CD4-positive, alpha-beta T cell treated with Interleukin-10 for 1 hour (primary cell): ENCODE measurements at places on chromosomes 1 and 21.

GRCh38 chr1:49597436-49597835, 426.3 kb downstream of the AGBL4 start:
- no peak for DNase-seq

- DNase-seq, result no peak
These were observed 858.7 kb downstream of the USP25 start for GRCh38 chr21:16588433-16588860.

DNA sequence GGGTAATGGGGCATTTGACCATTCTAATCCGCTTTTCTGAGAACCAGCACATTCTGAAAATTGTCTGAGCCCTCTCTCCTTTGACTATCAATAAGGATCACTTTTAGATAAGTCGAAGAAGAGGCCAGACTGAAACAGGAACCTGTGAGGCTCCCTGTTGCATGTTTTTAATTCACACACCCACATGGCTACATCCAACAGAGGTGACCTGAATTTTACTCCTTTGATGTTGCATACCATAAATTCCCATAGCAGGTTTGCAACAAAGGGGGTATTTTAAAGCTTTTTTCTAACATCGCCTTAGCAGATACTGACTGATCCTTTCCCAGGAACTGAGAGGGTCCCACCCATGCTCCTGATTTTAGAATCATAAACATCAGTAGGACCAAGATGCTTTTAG, 450.8 kb downstream of the USP25 start:
- DNase-seq, result no peak

- no peak for DNase-seq
These were observed 27.7 kb downstream of the TNFRSF9 start for GRCh38 chr1:7912743-7913557.

DNA sequence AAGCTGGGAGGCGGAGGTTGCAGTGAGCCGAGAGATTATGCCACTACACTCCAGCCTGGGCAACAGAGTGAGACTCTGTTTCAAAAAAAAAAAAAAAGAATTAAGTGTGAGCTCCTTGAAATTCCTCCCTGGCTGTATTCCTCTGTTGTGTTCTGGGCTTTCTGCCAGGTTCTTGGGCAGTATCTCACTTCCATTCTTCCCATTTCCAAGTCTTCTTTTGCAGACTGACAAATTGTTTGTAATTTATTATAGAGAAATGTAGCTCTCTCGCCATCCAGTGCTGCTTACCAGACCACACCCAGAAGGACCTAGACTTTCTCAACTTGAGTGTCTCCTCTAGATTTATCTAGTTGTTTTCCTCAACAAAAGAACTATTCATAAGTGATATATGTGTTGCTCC, 105.0 kb upstream of the ADGRL2 start:
- DNase-seq, result no peak

- DNase-seq, result no peak
These were observed 101.0 kb downstream of the PDE9A start for GRCh38 chr21:42754270-42754933.

DNA sequence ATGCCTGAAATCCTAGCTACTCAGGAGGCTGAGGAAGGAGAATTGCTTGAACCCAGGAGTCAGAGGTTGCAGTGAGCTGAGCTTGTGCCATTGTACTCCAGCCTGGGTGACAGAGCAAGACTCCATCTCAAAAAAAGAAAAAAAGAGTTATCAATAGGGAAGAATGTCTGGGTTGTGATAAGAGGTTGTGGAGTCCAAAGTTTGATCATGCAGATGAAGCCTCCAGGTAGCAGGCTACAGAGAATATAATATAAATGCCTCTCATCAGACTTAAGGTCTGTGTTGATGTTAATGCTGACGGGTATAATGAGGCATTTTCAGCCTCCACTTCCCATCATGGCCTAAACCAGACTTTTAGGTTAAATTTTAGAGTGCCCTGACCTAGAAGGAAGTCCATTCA, 24.6 kb downstream of the TLR5 start:
- no peak for DNase-seq

- DNase-seq, result no peak
These were observed 6.7 kb downstream of the PLA2G4A start for GRCh38 chr1:186835448-186835847.

DNA sequence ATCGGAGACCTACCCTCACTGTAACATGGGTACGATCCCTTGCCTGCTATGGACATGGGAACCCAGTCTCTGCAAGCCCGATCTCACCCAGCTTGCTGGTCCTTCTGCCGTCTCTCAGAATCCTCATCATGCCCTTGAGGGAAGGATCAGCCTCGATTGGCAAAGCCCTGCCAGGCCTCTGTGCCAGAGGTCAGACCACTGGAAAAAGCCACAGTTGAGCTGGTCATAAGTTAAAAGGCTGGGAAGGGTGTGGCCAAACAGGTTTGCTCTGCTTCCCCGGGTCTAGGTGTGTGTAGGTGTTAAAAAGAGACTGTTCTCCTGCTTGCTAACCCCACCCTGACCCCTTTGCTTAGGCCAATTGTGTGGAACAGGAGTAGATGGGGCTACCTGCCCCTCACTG, 19.5 kb upstream of the PADI3 start:
- DNase-seq, result no peak

DNA sequence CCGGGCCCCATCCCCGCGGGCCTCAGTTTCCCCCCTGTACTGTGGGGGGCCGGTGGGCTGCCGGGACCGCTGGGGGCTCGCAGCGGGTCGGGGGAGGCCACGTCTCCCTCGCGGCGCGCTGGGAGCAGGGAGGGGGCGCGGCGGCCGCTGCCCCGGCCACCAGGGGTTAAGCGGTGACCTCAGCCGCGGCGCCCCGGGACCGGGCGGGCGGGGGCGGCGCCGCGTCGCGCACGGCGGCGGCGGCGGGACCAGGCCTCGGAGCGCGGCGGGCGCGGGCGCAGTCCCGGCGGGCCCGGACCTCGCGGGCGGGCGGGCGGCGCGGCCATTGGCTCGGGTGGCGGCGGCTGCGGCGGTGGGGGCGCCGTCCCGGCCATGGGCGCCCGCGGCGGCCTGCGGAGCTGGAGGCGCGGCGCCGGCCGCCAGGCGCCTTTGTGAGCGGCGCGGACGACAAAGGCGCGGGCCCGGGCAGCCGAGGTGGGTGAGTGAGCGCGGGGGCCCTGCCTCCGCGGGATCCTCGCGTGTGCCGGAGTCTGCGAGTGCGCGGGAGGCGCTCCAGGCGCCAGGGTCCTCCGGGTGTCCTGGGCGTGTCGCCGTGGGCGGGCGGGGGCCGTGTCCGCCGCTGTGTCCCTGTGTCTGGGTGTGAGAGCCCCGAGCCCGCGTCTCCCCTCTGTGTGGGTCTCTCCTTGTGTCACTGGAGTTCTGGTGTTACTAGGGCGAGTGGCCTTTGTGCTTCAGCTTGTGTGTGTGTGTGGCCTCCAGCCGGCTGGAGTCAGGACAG, at the start of gene ARHGEF10L:
ARHGEF10L (plus strand) TSS at position 222 of the 778 bp plus-strand sequence. CDS start 40,898 bp downstream, outside the sequence.
- no peak for DNase-seq

DNA sequence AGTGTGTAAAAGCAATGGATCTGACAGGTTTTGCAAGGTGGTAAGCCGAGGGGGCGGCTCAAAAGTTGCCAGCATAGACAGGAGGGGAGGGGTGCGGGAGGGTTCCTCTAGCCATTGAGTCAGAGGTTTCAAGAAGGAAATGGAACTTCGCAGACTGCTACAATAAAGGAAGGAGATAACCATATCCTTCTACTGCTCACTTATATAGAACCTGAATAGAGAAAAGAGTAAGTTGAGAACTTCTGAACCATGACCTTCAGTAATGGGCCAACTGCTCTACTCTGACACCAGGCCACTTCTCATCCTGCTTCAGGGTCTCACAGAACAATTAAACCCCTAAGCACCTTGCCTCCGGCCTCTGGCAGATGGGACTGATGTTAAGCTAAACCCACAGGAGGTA, 26.3 kb upstream of the BCAR3 start:
- DNase-seq, result no peak

DNA sequence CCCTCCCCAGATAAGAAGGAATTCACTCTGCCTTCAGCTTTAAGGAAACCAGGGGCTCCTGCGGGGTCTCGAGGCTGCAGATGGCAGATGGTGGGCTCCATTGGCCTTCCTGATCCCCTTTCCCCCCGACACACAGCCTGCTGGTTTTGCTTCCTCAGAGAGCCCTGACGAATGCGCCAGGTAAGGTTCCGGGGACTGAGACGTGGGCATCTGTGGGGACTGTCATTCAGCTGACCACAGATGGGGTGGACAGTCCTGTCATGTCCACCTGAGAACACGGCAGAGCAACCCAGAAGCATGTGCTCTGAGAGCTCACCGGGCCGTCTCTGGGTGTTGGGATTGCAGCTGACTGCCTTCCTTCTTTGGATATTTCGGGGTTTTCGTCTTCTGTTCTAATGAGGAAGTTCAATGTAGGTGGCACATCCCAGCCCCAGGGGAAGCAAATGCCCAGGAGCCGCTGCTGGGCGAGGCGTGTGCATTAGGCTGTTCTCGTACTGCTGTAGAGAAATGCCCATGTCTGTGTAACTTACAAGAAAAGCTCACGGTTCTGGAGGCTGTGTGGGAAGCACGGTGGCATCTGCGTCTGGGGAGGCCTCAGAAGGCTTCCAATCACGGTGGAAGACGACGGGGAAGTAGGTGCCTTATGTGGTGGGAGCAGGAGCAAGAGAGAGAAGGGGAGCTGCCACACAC, 22.6 kb upstream of the TTC34 start:
- DNase-seq, result no peak

DNA sequence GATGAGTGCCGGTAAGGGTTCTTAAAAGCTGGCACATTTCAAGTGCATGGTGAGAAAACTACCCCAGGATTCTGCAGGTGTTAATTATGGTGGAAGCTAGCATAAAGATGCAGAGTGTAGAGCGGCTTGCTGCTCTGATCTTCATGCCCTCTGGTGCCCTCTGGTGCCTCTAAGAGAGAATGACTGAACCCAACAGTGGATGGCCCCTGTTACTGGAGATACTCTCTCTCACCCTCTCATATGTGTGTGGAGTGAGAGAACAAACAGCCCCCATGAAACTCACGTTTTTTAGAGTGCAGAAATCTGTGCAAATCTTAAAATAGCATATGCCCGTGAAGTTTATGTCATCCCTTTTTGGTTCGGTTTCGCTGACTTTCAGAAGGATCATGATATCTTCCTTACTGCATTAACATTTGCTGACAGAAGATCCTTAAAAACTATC, 90.0 kb downstream of the GRIK1 start:
- peak; percentile 52 for DNase-seq

- DNase-seq, result no peak
These were observed 195.7 kb upstream of the ADGRL2 start for GRCh38 chr1:81605023-81605422.

GRCh38 chr21:42548687-42549406, 35.2 kb downstream of the SLC37A1 start:
- DNase-seq, result no peak

DNA sequence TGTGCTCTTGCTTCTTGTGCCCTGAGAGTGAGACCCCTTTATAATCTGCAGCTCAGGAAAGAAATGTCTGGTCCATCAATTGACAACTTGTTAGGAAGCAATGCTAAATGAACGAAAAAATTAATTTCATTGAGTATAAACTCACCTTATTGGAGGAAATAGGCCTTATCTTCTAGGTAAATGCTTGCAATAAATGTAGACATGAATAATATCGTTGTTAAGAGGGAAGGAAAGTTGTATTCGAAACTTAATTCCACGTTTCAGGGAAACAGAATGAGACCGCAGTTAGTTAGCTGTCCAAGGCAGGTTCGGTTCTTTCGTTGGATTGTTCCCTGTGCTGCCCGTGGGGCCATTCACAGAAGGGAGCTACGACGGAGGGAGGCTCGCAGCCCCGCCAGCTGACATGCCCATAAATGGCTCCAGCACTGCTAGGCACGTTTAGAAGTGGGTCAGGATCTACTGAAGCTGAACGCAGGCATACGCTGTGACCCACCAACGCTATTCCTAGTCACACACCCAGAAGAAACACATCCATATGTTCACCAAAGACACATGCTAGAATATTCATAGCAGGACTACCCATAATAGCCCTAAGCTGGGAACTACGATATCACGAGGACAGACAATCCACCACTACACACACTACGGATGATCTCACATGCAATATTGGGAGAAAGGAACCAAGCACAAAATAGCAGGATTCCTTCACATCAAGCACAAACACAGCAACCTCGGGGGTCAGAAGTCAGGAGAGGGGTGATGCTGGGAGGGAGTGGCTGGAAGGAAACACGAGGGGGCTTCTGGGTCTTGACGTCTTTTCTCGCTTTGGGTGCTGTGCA, 56.2 kb upstream of the LBR start:
- no peak for DNase-seq

GRCh38 chr1:98661544-98662355, at the start of gene SNX7:
Gene SNX7, plus strand, starts transcription at chr1:98661721. Its CDS starts 11 bp downstream, at chr1:98661732.
- DNase-seq, result peak; percentile 7

DNA sequence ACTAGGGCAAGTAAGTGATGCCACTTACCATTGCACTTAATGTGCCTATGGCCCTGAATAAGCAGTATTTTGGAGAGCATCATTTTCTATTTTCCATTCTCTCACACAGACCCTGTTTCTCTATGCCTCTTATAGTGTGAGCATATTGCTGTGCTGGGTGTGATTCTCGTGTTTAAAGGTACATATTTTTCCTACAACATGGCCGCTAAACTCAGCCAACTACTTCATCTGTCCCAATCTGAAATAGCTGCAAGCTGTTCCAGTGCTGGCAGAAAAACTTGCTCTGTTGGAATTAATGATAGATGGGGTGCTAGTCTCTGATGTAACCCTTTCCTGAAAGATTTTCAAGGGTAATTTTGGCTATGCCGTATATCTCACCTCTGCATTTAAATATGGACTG, 97.5 kb downstream of the ZNF326 start:
- DNase-seq, result no peak

DNA sequence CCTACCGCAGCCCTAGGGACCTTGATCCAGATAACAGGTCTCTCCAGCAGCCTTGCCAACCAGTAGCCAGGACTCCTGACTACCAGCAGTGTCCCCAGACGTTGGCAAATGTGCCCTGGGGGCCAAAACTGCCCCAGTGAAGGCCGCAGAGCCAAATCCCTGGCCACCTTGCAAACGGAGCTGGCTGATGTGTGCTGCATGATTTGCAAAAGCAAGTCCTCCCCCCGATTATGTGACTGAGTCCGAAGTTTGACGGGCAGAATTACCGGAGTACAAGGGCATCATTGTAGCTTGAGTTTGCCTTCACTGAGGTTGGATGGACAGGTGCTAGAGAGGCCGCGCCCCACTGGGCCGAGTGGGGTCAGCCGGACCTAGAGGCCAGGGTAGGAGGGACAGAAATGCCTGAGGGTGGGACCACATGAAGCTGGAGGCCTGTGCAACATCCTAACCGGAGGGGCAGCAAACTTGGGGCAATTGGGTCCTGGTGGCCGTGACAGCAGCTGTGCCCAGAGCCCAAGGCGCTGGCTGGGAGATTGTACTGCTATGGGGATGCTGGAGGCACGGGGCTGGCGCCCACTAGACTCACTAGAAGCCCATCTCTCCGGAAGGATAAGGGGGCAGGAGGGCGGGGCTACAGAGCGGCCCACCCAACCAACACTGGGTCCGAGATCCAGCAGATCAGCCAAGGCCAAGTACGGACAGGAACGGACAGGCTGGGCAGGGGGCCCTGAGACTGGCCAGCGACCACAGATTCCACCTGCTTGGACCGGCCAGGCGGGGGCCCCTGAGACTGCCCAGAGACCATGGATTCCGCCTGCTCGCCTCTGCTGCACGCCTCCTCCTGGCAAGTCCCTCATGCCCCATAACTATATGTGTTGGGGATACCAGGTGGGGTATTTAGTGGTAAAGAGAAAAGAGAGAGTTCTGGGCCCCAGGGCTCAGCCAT, 2.8 kb downstream of the ARHGEF16 start:
- no peak for DNase-seq

- DNase-seq, result no peak
These were observed 65.6 kb downstream of the PRKCZ start for GRCh38 chr1:2115702-2116341.
